ENCODE measurements at places on chromosomes 5 and 9. TPM values are rescaled to one million over a fixed set of nuclear protein-coding genes. Genes with fewer than 3 reads are reported as not detected.

SPATA31E1 gene
- not detected for total RNA-seq

C9orf152 gene
- total RNA-seq: not detected

MEIKIN gene
- not detected for total RNA-seq

CD14 gene
- 18.5 TPM for total RNA-seq

- DNase-seq: no peak
Observed at GRCh38 chr9:4793459-4794395, 983 bp downstream of the RCL1 start.

- no peak for DNase-seq
Observed at GRCh38 chr5:135402031-135402430, 3.0 kb upstream of the MACROH2A1 start.

Measured in thyroid gland (tissue), 4 donors.